ENCODE measurements at places on chromosomes 2 and 18.

DNA sequence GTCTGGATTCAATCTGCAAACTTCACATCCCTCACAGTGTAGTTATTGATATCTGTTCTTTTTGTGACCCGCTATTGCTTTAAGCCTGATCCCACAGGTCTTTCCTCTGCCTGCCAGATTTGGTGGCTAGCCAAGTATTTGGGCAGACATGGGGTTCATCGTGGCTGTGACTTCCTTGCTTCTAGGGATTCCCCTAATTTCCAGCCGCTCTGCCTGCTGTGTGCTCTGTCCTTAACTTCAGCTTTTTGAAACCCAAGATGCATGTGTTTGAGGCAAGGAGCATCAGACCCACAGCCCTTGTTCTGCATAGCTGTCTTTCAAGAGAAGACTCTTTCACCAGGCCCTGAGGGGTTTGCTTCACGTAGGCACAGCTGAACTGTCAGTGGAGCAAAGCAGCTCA lies 54.2 kb downstream of the NCAPH start:
- no peak for DNase-seq

- peak; percentile 34 for DNase-seq
These were observed 4.1 kb downstream of the ZEB2 start for GRCh38 chr2:144515696-144516410.

- DNase-seq: no peak
These were observed 42.3 kb downstream of the LRRTM4 start for GRCh38 chr2:77479895-77480294.

DNA sequence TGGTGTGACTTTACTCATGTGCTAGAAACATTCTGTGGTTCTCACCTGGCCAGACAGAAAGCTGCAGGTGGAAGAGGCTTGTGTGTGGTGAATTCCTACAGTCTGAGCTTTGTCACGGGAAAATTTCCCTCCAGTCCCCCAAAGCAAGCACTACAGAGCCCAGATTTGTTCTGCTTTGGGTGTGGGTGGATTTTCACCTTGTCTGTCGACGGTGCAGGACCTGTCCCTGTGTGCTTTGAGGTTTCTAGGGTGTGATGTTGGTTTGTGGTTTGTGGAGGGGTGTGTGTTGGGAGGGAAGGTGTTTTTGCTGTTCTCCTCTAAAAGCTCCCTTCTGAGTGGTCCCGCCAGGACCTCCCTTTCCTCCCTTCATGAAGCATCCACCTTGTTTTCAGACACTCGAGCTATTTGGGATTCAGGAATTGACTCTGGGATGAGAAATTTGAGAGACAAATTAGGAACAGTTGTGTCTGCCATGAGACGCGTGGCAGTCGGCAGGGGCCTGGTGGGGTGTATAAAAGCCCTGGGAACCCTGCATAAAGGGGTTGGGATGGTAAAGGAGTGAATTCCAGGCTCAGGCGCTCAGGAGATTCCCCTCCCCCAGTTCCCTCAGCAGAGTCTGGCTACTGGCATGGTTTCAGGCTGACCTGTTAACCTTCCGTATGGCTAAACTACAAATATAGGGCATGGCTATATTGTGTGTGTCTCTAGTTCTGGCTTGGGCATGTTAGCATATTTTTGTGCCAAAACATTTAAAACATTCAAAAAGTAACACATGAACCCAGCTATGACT lies 65.5 kb downstream of the DGKD start:
- no peak for DNase-seq

DNA sequence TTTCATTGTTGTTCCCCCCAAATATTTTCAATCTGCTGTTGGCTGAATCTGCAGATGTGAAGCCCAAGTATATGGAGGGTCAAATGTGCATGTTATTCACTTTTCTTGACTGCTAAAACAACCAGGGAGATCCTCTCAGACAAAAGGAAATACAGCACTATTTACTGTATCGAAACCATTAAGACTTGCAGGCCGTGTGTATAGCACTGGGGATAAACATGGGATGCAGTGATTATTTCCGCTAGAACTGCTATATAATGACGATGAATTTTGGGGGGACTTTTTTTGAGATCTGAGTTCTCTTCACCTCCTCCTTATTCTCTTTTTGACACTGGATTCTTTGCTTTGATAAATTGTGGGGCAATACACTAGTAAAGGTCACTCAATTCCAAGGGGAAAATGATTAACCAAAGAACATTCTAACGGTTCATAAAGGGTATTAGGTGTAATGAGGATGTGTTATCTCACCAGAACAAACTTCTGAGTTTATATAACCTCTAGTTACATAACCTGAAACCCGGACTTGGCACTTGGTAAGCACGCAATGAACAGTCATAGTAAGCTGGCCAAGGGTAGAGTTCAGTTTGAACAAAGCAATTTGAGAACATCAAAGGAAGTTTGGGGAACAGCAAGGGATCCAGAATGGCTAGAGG lies 3.5 kb upstream of the UGT1A1 start:
- no peak for DNase-seq

DNA sequence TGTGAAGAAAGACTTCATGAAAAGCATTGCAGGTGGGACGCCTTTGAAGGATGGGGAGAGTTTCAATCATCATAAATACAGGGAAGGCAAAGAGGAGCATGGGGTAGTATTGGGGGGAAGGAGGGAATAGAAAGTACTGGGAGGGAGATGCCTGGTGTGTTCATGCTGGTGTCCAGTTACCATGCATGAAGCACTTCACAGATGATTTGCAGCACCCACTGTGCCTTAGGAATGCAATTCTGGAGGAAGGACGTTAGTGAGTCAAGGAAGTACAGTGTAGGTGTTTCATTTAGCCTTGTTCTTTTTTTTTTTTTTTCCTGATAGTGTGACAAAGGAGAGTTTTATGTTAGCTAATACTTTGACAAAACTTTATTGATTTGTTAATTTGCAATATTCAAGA lies 36.8 kb downstream of the ADAM23 start:
- DNase-seq: no peak

- no peak for DNase-seq
These were observed 5.8 kb upstream of the PROM2 start for GRCh38 chr2:95268211-95269035.

DNA sequence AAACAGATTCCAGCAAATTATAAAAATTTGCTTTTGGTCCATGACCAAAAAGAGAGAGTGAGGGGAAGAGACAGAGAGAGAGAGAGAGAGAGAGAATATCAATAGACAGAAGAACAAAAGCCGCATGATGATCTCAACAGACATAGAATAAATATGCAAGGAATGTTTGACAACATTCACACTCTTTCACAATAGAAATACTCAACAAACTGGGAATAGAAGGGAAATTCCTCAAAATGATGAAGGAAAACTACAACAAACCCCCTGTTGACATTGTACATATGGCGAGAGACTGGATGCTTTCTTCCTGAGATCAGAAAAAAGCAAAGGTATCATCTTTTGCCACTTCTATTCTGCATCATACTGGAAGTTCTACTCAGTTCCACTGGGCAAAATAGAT lies 309.7 kb downstream of the RAD51AP2 start:
- DNase-seq: no peak

- no peak for DNase-seq
These were observed 4.6 kb upstream of the SEH1L start for GRCh38 chr18:12943215-12943614.

- no peak for DNase-seq
These were observed 1354.9 kb upstream of the TMEFF2 start for GRCh38 chr2:193549661-193550060.

DNA sequence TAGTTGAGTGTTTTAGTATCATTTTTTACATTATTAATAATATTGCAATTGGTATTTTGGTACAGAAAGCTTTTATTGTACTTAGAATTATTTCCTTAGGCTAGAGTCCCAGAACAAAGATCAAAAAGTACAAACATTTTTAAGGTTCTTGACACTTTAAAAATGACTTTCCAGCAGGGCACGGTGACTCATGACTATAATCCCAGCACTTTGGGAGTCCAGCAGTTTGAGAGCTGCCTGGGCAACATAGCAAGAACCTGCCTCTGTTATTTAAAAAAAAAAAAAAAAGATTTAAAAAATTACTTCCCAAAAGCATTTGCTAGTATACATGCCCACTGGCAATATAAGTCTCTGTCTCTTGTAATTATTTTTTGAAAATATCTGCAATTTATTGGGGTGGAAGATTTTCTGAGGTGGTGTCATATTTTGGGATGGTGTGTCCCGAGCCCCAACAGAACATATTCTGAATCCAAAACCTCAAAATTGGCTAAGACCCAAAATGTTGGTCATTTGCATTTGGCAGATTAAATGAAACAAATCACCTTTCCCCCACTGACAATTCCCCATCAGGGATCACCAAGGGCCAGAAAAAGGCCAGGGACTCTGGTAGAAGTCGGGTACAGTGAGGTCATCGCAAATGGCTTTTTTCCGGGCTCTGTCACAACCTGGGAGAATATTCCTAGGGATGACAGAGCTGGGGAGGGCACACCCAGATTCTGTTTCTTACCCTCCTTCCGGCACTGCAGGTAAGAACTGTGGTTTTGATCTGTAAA lies 42.1 kb downstream of the NIFK start:
- no peak for DNase-seq

- no peak for DNase-seq
These were observed 16.1 kb downstream of the NCK2 start for GRCh38 chr2:105760639-105761337.

DNA sequence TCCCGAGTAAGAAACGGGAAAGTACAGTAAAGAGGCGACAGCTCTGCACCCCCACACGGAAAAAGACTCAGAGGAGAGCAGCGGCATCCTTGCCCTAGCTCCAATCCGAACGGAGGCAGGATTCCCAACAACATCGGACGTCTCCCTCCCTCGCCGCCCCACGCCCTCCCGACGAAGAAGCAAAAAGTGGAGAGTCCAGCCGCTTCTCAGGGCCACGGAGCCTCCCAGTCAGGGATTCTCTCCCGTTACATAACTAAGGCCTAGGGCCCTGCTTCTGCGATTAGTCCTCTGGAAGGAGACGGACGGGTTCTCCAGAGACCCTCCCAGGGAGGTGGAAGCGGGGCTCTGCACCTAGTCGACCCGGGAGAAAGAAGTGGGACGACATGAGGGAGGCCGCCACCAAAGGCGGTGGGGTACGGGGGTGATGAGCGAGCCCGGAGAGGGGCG lies 587 bp downstream of the SUMO1 start:
- peak; percentile 76 for DNase-seq

GRCh38 chr18:25672490-25672889 lies 320.5 kb upstream of the ZNF521 start:
- no peak for DNase-seq

GRCh38 chr18:62044490-62045000 lies 142.3 kb downstream of the PIGN start:
- no peak for DNase-seq

- DNase-seq: no peak
These were observed 348.3 kb downstream of the CYRIA start for GRCh38 chr2:16317211-16317830.

DNA sequence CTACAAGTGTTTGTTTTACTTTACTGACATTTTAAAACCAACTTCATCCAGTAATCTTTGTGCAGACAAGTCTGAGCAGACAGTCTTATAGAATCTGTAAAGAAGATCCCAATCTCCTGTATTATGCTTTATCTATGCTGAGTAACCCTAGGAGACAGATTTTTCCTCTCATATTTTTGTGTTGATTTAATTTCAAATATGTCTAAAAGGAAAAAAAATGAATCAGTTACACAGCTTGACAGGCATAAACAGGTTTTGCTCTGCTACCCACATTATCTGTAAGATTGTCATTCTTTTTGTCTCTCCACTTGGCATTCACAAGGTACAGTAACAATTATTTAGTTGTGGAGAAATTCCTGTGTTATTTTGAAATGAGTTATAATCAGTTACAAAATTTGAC lies 415.0 kb downstream of the NYAP2 start:
- DNase-seq: no peak

- DNase-seq: no peak
These were observed 329.2 kb downstream of the GULP1 start for GRCh38 chr2:188620916-188621315.

GRCh38 chr2:30777661-30778505 lies 29.4 kb downstream of the CAPN13 start:
- DNase-seq: no peak

GRCh38 chr2:186641807-186642321 lies 52.0 kb upstream of the FAM171B start:
- peak; percentile 69 for DNase-seq

DNA sequence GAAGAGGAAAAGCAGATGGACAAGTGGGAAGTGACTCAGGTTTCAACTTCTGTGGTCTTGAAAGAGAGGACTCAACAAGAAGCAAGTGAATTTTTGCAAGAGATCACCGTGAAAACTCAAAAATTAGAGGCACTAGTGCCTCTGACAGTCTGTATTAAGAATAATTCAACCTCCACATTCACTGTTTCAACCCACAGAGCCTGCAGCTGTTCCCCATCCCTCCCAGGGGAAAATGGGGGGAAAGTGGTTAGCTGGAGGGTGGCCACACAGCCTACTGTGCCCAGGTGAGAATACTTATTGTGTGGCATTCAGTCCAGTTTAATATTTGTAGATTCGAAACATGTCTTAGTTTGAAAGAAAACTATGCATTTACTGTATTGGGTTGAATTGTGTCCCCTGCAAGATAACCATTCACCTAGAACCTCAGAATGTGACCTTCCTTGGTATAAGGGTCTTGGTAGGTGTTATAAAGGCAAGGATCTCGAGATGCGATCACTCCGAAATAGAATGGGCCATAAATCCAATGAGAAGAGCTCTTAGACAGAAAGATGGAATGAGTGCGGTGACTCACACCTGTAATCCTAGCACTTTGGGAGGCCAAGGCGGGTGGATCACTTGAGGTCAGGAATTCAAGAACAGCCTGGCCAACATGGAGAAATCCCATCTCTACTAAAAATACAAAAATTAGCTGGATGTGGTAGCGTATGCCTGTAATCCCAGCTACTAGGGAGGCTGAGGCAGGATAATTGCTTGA lies 94.3 kb downstream of the IRS1 start:
- DNase-seq: no peak

Measured in AG20443 (cell line).